ENCODE measurements at places on chromosomes 6 and 20.

DNA sequence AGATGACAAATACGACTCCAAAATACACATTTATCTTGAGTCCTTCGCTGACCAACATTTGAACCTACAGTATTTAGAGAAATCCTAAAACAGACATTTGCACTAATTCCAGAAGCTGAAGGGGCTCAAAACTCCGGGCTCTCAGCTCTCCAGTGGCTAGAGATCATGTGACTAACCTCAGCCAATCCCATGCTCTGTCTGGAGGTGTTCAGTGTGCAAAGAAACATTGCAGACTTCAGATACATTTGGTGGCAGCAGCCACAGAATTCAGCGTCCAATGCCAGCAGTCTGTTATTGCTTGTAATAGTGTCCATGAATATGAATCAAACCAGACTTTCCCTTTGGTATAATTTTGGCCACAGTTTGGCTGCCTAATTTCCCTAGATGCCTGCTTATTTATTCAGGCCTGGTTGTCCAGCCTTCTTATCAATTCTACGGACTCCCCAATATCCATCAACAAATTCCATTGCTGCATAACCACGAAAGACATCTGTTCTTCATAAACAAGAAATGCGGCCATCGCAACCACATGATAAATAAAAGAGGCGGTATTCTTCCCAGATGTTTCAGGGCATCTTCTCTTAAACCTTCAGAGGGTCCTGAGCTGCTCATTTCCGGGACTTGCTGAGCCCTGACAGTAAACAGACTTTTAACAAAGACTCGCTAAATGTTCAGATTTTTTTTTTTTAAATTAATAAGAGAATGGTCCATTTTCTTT, 14.5 kb upstream of the CYP24A1 start:
- no peak for DNase-seq

DNA sequence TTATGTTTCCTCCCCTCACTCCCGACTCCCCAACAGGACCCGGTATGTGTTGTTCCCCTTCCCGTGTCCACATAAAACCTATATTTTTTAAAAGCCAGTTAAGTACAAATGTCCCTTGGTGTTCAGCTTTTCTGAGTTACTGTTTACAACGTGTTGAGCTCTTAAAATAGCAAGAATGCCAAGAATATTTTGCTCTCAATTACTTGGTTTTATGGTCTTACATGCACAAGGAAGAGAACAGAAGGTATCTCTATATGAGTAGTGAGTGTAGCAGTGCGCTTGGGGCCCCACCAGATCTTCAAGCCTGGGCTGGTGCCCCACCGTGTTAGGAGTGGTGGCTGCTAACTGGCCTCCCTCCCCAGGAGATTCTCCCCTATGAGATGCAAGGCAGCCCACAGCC, 75.3 kb downstream of the RIN2 start:
- no peak for DNase-seq

DNA sequence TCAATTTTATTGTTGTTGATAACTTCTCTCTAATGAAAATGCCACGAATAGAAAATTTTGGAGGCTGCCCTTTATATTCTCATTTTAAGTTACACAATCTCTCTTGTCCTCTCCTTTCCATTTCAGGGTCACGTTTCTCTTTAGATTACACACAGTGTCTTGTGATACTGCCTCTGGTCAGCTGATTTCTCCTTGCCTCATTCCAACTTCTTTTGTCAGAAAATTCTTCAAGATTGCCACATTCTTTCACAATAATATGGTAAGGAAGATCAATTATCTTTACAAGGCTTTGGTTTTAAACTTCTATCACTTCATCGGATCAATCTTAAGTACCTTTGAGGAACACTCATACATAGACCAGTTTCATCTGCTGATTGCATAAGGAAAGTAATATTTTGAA, 370.3 kb downstream of the RFPL4B start:
- DNase-seq: no peak

DNA sequence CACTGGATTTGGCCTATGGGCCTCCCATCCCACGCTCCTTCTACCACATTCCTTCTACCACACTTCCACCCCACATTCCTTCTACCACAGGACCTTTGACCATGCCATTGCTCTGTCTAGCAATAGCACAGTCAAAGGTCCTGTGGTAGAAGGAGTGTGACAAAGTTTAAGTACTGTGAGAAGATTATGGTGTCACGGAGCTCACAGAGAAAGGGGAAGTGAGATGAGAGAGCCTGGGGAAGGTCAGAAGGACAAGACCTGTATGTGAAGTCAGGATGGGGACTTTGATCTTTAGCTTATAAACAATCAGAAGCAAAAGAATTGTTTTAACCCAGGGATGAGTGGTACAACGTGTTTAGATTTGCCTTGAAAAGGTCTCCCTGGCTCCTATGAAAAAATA, 568.2 kb upstream of the CHD6 start:
- no peak for DNase-seq

- DNase-seq: no peak
Measured at GRCh38 chr6:108118810-108119768, 44.5 kb upstream of the OSTM1 start.

- DNase-seq: no peak
Measured at GRCh38 chr20:59235226-59235625, 65.2 kb upstream of the EDN3 start.

DNA sequence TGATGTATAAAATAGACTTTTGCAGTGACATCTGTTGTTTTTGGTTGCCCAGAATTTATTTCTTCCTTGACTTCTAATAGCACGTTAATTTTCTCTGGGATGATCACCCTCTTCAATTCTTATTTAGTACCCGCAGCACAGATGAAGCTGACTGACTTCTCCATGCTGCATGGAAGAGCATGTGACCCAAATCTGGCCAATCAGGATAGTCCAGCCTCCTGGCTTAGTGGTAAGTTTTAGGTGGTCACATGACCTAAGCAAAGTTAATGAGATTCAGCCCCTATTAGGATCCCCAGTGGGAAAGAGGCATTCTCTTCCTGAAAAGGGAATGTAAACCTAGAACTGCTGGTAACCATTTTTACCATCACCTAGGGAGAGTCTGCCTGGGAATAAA, 13.8 kb upstream of the SIRT5 start:
- DNase-seq: no peak

- no peak for DNase-seq
Measured at GRCh38 chr6:157236040-157236725, 87.1 kb downstream of the TMEM242 start.

- no peak for DNase-seq
Measured at GRCh38 chr6:47679322-47679906, 19.0 kb upstream of the ADGRF4 start.

DNA sequence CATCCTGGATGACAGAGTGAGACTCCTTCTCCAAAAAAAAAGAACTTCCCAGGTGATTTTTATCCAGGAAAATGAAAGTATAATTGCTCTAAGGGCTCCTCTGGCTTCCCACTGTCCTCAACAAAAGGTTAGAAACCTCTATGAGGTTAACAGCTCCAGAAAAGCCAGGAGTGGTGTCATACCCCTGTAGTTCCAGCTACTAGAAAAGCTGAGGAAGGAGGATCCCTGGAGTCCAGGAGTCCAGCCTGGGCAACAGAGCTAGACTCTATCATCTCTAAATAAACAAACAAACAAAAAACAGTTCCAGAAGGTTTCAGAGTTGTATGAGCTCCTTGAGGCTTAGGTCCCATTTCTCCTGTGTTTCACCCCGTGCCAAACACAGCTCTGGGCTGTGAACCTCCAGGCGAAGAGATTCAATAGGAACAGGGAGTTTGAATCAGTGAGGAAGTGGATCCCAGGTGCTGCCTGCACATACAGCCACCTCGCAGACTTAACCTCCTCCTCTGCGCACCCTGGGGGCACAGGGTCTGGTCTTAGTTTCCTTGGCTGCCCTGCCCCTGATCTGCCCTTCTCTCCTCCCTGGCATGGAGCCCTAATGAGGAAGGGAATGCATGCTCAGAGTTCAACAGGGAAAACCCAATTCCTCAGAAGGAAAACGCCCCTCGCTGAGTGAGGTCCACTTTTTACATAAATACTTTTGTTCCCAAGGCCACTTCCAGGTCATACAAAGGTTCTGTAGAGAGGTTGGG, 31.0 kb downstream of the ZC3H12D start:
- DNase-seq: no peak

Measured in NCI-H1694 (cell line).